CD4-positive, alpha-beta T cell (primary cell): ENCODE measurements at places on chromosomes 6 and 20. TPM values are rescaled to one million over a fixed set of nuclear protein-coding genes. Genes with fewer than 3 reads are reported as not detected.

DNA sequence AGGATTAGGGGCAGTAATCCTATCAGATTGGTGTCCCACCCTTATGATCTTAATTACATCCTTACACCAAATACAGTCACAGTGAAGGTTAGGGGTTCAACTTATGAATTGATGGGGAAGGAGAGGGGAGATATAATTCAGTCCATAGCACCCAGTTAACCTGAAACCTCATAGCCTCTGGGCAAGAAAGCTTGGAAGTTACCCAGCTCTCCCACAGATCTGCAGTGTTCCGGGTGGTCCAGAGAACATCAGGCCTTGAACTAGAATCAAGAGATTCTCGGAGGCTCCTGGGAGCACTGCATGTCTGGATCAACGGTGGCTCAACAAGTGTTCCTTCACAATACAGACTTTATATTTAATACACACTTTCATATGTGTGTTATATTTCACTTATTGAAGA lies 392.6 kb upstream of the MARCKS start:
- H3K4me3 ChIP-seq, result no peak overlapping the region
- no peaks in the 10 kb centered on the region for H3K36me3 ChIP-seq
- H3K27ac ChIP-seq, result no peak overlapping the region
- H3K4me1 ChIP-seq, result no peaks in the 10 kb centered on the region
- no peak for DNase-seq
- H3K27me3 ChIP-seq, result no peaks in the 10 kb centered on the region

DNA sequence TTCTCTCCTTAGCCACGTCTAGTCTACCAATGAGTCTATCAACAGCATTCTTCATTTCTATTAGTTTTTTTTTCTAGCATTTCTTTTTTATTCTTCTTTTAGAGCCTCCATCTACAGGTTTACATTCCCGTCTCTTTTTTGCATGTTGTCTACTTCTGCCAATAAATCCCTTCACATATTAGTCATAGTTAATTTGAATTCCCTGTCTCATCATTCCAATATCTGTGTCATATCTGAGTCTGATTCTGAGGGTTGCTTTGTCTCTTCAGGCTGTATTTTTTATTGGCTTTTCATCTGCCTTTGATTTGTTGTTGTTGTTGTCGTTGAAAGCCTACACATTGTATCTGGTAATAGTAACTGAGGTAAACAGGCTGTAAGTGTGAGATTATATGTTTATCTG lies 104.6 kb downstream of the HMGCLL1 start:
- no peaks in the 10 kb centered on the region for H3K36me3 ChIP-seq
- no peak for DNase-seq
- no peaks in the 10 kb centered on the region for H3K4me1 ChIP-seq
- no peaks in the 10 kb centered on the region for H3K27me3 ChIP-seq

Gene PLA2G7
- total RNA-seq, result not detected

DNA sequence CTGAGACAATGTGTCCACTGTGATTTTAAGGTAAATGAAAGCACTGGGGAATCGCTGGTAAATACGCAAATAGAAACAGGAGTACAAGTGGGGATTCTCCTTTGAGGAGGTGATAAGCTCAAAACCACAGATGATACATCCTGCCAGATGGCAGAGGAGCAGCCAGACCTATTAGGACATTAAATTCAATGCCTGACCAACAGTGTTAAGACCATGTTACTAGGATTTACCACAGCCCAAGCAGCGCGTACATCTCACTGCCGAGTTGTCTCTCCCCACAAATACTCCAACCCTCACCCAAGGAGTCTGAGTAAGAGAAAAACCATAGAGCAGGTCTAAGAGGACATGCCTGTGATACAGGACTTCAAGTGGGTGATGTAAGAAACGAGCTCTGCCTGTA lies 68.9 kb upstream of the TULP1 start:
- peaks cover 77% of the 10 kb centered on the region for H3K36me3 ChIP-seq
- H3K27ac ChIP-seq, result no peak overlapping the region
- H3K4me3 ChIP-seq, result no peak overlapping the region
- peaks cover 20% of the 10 kb centered on the region for H3K4me1 ChIP-seq

GRCh38 chr6:139452148-139452876 lies 77.9 kb upstream of the CITED2 start:
- no peak for DNase-seq
- no peaks in the 10 kb centered on the region for H3K4me1 ChIP-seq
- no peaks in the 10 kb centered on the region for H3K36me3 ChIP-seq
- no peak overlapping the region for H3K27ac ChIP-seq

Gene USP49
- 1.3 TPM for total RNA-seq

DNA sequence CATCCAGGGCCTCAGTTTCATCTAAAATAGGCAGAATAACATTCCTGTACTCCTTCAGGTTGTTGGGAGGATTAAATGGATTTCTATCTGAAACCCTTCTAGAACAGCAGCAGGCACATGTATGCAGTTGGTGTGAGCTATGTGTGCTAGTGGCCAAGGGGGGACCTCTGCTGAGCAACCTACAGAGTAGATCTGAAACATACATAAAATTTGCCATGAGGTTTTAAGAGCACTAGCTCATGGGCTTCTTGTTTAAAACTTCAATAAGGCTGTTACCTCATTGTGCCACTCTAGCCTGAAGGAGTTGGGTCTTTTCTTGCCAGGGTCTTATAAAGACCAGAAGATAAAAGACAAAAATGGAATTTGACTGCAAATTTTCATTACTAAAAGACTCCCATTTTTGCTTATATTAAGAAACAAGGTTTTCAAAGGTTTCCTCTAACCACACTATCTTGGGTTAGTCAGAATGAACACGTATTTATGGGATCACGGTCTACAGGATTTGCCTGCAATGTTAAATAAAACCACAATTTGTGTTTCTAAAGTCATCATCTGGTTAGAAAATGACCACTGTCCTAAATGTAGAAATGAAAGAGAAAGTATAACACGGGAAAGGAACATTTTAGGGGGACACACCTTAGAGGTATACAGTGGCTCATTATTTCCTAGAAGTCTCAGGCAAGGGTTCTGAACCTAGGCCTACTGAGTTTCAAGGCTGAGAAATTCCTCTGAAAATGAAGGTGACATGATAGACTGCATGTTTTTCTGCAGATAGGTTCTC lies 144.9 kb upstream of the OLIG3 start:
- no peaks in the 10 kb centered on the region for H3K36me3 ChIP-seq
- H3K4me3 ChIP-seq, result no peak overlapping the region
- no peaks in the 10 kb centered on the region for H3K27me3 ChIP-seq
- DNase-seq, result no peak

DNA sequence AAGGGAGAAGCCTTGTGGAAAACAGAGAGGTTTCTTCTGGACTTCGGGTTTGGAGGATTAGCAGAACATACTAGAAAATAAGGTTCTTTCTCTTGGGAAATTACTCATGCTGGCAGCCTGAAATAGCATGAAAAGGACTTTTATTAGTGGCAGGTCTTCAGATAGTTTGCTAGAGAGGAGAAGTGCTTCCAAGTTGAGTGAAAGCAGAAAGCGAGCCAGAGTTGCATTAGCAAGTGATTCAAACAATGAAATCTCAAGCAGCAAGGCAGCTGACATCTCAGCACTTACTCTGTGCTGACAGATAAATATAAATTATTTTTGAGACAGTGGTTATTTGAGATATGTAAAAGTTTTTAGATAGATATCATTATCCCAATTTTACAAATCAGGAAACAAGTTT lies 91.9 kb downstream of the PLCB4 start:
- no peaks in the 10 kb centered on the region for H3K4me1 ChIP-seq
- no peak for DNase-seq
- H3K27ac ChIP-seq, result no peak overlapping the region
- no peak overlapping the region for H3K4me3 ChIP-seq
- H3K36me3 ChIP-seq, result no peaks in the 10 kb centered on the region
- H3K27me3 ChIP-seq, result no peaks in the 10 kb centered on the region

Gene CYP24A1
- 0.56 TPM for total RNA-seq

DNA sequence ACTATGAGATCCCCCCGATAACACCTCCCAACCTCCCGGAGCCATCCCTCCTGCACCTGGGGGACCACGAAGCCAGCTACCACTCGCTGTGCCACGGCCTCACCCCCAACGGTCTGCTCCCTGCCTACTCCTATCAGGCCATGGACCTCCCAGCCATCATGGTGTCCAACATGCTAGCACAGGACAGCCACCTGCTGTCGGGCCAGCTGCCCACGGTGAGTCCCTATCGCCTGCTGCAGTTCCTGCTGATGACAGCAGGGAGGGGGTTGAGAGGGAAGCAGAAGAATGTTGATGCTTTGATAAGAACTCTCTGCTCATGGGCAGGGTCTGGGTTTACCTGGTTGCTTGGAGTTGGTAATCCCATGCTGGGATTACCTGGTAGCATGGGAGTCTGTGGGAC lies 91.9 kb downstream of the TOX2 start:
- H3K27me3 ChIP-seq, result no peaks in the 10 kb centered on the region
- peaks cover 15% of the 10 kb centered on the region for H3K4me1 ChIP-seq
- H3K36me3 ChIP-seq, result no peaks in the 10 kb centered on the region
- DNase-seq, result no peak
